Activated naive CD8-positive, alpha-beta T cell treated with anti-CD3 and anti-CD28 coated beads, Interleukin-2, amount 10 ng/mL, durations not matched to agents 7 days and 5 days (primary cell): ENCODE measurements at places on chromosomes 7 and 10. TPM values are rescaled to one million over a fixed set of nuclear protein-coding genes. Genes with fewer than 3 reads are reported as not detected.

- no peak for DNase-seq
These were observed 8.5 kb downstream of the UCN3 start for GRCh38 chr10:5373307-5373706.

- DNase-seq: no peak
These were observed 208.6 kb upstream of the CCDC6 start for GRCh38 chr10:60114765-60115586.

- DNase-seq: no peak
These were observed 34.0 kb upstream of the EZH2 start for GRCh38 chr7:148918058-148918596.

DNA sequence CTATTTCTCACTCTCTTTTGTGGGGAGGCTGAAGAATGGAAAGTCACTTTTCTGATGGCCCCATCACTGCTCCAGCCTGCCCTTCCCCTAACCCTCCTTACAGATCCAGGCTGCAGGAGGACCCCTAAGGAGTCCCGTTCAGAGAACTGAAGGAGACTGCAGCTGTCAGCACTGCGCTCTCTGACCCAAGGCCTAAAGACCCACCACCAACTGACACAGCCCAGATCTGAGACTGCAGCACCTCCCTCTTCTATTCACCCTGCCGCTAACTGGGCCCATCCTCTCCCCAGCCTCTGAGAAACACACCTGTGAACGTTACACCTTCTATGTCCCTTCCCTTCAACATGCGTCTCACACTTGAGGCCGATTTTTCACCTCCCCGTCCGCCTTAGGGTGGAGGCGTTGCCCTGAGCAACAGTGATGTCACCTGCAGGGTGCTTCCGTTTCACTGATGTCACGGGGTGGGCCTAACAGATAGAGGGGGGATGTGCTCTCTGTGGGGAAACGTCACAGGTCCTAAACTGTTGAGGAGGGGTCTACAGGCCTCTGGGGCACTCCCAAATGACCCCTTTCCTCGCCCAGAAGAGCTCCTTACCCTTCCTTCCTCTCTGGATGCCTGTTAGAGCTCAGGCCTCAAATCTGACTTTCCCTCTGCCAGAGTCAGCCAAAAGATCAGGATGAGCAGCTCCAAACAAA, 5.1 kb downstream of the ITPRIP start:
- peak; percentile 65 for DNase-seq

DNA sequence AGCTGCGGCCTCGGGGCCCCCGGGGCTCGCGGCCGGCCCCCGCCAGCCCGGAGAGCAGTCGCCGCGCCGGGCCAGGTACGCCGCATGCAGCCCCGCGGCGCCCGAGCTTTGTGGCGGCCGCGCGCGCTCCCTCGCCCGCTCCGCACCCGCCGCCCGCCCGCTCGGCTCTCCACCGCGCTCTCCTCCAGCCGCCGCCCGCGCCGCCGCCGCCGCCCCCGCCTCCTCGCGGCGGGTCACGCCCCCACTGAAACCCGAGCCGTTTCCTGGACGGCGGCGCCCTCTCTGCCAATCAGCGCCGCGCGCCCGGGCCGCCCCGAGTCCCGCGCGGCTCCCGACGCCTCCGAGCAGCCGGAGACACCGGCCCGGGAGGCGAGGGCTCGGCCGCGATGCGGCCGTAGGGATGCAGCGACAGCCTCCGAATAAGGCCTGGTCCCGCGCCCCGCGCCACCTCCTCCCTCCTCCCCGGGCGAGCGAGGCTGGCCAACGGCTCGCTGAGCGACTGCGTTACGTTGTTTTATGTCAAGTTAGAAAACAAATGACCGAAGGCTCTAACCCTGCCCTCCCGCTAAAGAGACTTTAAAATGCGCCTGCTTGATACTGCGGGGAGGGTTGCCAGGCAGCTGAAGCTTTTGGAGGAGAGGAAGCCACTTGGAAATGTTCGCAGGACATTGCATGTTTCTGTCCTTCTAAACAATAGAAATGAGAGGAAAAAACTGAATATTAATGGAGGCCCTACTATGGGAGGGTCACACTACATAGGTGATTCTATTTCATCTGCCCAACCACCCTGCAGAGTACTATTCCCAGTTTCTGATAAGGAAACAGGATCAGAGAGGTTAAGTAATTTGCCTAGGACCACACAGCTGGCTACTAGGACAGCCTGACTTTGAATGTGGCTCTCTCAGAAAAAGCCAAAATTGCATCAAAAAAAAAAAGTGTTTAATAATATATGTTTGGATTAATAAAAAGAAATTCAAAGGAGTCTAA, at the start of gene FGFR2:
Gene FGFR2 (minus strand): TSS at position 182 of the 987 bp plus-strand sequence. CDS start 4,627 bp downstream, outside the sequence.
- DNase-seq: peak; percentile 65

DNA sequence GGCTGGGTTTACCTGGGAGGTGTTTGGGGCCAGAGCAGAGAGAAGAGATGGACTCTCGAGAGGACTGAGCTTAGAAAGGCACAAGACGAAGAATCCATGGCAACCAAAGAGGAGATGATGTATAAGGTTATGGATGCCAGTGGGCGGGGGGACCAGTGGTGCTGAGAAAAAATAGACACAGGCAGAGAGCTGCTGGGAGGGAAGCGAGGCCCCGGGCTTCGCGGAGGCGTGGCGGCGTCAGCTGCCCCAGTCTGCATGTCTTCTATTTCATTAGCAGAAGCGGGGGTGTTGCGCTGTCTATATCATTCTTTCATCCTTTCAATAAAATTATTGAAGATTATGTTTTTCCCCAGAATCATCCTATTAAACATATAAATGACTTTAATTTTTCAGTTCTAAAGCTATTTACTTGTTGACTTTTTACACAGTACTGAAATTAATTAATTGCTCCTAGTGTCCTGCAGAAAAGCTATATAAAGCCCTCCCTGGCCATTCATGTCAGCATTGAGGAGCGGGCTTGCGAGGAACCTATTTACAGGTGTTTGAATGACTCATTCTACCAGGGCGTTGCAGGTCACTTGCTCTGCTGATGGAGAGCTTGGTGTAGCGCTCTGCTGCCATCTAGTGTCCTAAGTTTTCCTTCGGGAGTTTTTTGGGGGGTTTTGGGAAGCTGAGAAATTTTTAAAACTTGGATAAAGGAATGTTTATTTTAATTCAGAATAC, 42.9 kb upstream of the BHLHA15 start:
- DNase-seq: no peak

DNA sequence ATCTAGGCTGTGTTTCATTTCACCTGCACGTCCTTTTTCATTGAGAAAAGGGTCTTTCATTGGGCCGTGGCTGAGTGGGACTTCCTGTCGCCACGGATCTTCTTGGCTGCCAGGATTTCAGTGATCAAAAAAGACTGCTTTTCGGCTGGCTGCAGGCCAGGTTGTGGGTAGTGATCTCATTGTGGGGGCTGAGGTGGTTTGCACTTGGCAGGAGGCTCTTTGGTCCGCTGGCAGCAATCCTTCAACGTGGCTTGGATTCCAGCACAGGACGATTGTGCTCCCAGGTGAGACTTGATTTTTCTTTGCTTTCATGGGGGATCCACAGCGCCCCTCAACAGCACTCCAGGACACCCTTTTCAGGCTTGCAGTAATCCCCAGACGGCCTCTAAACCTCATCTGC, 29.0 kb upstream of the ZNF273 start:
- no peak for DNase-seq

GRCh38 chr10:43785252-43785651, 136.6 kb upstream of the ZNF32 start:
- DNase-seq: no peak

- no peak for DNase-seq
These were observed 12.4 kb upstream of the TFAM start for GRCh38 chr10:58372607-58373441.

GRCh38 chr10:36507715-36508114, 617.7 kb upstream of the ANKRD30A start:
- no peak for DNase-seq

DNA sequence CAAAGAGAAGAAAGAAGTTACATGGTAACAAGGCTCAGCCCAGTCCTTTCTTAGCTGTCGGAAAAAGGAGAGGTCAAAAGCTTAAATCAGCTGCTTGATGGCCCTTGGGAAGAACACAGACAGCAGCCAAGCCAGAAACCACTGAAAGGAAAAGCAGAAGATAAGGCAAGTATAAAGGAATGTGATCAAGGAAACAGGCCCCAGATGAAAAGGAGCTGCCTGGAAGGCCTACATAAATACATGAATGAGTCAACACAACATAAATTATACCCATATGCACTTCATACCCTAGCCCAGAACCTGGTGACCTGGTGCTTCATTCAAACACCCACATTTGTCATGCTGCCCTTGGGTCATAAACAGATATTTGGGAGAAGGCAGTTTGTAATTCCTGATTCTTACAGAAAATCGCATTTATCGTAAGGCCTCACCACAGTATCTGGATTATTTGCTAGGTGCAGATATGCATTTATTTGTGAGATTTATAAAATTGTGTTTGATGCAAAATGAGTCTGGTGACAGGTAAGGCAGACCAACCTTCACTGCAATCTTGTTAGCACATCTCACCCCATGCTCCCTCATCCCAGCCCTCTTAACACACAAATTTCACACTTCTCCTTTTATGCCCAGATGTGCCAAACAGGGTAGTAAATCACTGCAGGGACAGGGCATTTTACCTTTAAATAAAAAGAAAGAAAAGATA, 94.9 kb upstream of the KCNIP2 start:
- no peak for DNase-seq

GRCh38 chr10:9103301-9103700, 1048.8 kb downstream of the GATA3 start:
- no peak for DNase-seq

DNA sequence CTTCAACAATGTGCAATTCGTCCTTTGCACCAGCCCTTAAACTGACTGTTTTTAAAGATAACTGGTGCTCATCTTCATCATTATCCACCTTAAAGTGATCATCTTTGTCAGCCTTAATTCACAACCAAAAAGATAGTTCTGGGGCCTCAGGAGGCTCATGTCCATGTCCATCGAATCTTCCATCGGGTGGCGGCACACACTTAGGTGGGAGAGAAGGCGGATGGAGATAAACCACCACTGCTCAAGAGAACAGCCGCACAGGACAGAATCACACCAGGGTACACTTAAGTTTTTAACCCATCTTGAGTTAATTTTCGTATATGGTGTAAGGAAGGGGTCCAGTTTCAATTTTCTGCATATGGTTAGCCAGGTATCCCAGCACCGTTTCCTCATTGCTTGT, 24.8 kb downstream of the OIT3 start:
- DNase-seq: no peak

GRCh38 chr10:75707080-75707840, 275.8 kb downstream of the LRMDA start:
- DNase-seq: no peak

TMEM213 gene
- not detected for total RNA-seq

COL26A1 gene
- total RNA-seq: not detected

OR6B1 gene
- total RNA-seq: not detected

WEE2 gene
- not detected for total RNA-seq

EPHA1 gene
- 27.3 TPM for total RNA-seq
